Right lung (tissue), 10 donors: ENCODE measurements at places on chromosomes 1 and 21.

GRCh38 chr1:91572044-91572443 is 71.4 kb downstream of the CDC7 start:
- DNase-seq = no peak

DNA sequence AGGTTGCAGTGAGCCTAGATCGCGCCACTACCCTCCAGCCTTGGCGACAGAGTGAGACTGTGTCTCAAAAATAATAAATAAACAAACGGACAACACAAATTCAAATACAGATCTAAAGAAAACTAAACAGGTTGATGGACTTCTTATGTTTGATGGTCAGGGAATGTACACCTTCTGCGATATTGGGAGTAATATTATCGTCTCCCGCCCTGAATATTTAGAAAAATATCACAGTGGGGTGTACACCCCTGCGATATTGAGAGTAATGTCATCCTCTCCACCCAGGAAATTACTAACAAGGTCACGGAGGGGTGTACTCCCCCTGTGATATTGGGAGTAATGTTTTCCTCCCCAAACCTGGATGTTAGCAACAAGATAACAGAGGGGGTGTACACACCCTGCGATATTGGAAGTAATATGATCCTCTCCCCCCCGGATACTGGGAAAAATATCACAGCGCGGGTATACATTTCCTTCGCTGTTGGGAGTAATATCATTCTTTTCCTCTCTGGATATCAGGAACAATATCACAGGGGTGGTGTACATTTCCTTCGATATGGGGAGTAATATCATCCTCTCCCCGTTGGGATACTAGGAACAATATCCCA is 1.4 kb upstream of the CFAP298 start:
- no peak for DNase-seq

DNA sequence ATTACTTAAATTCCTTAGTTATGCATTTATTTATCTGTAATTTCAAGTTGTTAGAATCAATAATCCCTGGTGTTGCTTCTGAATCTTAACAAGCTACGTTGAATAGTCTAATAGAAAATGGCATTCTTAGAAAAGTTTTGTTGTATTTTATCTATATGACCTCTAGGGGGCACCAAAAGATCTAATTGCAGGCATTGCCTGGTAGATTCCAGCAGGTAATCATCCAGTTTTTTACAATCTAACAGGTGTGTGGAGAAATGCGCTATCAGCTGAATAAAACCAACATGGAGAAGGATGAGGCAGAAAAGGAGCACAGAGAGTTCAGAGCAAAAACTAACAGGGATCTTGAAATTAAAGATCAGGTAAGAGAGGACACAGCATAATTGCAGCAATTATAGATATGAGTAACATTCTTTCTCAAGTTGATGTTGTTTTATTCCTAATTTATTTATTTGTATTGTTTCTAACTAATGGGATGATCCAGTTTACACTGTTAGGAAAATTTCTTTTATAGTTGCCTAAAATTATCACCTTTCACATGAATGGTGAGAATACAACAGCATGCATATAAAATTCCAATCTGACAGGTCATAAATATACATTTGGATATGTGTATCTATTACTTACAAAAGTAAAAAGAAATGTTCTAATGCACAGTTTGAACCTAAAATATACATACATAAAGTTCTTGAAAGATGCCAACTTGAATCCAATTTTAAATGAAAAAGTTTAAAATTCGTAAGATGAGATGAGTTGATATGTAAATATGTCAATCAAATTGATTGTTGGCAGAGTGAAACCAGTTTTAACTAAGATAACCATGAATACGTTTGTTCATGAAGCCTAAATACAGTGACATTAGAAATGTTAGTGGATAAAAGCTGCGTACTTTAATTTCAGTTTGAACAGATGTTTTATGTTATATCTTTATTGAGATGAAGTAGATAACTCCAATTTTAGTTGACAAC is 88.4 kb downstream of the SDCCAG8 start:
- DNase-seq = no peak

- no peak for DNase-seq
Measured at GRCh38 chr21:22056904-22057303, 1058.7 kb downstream of the NCAM2 start.

GRCh38 chr1:14443164-14443787 is 155.2 kb upstream of the KAZN start:
- DNase-seq = no peak

- DNase-seq = no peak
Measured at GRCh38 chr1:37663426-37664000, 28.8 kb upstream of the CDCA8 start.

DNA sequence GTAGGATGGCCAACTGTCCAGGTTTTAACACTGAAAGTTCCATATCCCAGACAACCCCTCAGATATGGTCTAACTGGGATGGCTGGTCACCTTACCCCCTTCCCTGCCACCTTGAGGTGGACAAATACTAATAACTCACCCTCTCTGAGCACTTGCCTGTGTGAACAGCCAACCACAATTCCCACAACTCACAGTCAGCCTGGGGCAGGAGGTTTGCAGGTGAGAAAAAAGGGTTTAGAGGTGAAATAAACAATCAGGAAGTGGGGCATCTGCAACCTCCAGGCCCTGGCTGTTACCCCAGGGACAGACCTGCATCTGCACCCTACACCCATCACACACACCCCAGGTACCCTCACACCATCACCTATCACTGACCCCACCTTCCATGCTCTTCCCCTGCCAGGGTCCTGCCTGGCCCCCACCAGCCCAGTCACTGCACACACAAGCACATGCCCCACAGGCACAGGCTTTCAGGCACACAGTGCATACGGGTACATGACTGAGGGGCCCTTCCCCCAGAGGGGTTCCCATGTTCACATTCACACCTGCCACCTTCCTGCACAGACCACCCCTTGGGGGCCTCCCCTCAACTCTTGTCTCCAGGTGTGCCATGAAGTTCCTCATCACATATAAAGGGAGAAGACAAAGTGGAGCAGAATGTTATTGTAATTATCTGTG is 679.5 kb downstream of the MATN1 start:
- no peak for DNase-seq

DNA sequence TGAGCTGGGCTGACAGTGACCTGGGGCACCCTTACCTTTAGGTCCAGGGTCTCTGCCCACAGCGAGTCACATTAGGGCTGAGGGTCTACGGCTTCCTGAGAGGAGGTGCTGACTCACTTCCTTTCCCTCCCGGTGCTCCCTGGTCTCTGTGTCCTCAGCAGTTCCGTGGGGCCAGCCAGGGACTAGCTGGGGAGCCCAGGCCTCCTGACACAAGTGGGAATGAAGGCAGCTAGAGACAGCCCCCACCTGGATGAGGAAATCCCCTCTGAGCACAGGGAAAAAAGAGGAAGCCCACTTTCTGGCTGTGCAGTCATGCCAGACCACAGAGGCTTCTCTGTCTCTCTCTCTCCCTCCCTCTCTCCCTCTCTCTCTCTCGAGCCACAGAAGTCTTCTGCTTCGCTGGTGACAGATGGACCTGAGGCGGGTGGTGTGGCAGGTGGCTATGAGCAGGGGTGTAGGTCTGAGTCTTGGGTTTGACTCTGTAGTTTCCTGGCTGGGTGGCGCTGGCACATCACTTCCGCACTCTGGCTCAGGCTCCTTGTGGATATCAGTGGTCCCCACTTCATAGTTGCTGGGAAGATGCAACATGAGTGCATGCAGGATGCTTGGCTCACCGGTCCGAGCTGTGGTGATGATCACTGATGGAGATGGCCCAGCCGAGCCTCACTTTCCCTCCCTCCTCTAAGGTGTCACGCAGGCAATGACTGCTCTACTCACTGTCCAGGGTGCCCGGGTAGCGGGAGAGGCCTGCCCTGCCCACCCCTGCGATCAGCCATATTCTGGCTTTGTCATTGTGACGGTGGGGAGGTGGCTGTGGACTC is 3.5 kb downstream of the SLC66A1 start:
- DNase-seq = no peak

GRCh38 chr1:116569776-116570357 is 959 bp downstream of the CD58 start:
- DNase-seq = no peak
